GM04504 (cell line): ENCODE measurements at places on chromosomes 5 and 9.

GRCh38 chr9:100573655-100574260 lies 4.1 kb upstream of the CAVIN4 start:
- no peak for DNase-seq

GRCh38 chr9:21968331-21969010 lies 25.7 kb downstream of the CDKN2A start:
- no peak for DNase-seq

DNA sequence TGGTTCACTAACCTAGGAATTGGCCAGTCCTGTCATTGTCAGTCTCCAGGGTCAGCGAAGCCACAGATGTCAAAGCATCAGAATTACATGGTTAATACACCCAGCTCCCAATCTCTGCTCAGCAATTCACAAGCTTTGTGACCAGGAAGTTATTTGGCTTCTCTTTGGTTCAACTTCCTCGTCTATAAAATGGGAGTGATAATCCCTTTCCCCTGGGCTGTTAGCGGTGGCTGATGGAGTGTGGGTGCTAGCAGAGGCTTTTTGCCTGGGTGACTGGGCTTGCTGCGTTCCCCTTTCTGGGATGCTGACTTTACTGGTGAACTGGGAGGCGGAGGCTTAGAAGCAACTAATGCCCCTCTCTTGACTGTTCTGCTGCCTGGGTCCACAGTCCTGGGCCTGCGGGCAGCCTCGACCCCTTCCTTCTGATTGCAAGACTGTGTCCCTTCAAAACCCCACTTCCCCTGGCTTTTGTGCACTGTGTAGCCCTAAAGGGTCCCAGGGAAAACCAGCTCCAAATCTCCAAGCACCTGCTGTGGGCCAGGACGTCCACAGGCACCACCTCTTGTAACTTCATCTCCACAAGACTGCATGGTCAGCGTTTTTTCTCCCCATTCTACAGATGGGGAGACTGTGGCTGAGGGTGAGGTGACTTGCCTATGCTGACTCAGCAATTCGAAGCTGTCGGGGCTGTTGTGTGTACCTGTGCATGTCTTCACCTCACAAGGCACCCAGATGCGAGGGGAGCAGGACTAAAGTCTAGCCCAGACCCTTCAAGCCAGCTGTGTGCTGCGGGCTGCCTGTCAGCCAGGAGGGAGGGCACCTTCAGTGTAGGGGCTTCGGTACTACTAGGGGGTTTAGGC lies 45.2 kb upstream of the NEURL1B start:
- DNase-seq, result no peak

DNA sequence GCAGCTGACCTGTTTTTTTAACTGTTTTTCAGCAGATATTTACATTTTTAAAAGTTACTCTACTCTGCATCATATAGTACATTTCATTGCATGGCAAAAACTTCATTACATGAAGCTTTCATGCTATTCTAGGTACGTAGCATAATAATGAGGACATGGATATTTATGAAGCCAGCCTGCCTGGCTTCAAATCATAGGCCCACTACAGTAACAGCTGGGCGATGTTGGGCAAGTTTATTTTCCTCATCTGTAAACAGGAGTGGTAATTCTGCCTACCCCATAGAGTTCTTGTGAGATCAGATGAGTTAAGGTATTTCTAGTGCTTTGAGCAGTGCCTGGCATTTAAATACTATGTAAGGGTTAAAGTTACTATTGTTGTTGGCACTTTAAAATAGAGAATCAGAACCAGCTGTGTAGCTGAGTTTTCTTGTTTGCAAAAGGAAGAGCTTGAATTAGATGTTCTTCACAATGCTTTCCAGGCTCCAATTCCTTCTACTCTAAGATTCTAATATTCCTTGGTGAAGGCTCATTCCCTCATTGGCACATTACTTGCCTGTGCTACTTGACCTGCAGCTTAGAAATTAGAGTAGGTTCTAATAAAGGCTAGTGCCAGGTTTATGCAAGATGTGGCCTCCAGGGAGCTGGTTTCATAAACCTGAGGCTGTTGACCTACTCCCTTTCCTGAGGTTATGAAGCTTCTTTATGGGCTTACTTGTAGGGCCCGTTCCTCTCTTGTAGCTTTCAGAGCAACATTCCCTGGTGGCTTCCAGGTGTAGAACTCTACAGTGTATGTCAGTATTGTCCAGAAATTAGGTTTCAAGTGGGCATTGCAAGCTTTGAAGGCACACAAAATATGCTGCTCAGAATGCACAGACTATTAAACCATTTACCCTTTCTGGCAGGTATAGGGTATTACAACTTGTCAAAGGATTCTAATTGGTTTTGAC lies 14.5 kb downstream of the ANP32B start:
- DNase-seq, result no peak

DNA sequence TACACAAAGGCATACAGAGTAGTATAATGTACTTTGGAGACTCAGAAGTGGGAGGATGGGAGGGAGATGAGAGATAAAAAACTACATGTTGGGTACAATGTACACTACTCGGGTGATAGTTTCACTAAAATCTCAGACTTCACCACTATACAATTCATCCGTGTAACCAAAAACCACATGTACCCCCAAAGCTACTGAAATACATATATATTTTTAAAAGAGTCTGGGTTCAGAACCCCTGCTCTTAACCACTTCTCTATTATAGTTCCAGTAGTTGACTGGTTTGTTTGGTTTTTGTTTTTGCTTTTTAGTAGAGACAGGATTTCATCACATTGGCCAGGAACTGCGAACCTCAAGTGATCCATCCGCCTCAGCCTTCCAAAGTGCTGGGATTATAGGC lies 22.6 kb downstream of the SGTB start:
- no peak for DNase-seq

- DNase-seq, result no peak
These were observed 453 bp upstream of the DOK3 start for GRCh38 chr5:177509991-177510566.

- DNase-seq, result no peak
These were observed 353.7 kb downstream of the CSNK1G3 start for GRCh38 chr5:123865641-123866040.

GRCh38 chr5:135977375-135977928 lies 22.7 kb upstream of the LECT2 start:
- DNase-seq, result no peak

- no peak for DNase-seq
These were observed 141.4 kb downstream of the CCDC192 start for GRCh38 chr5:127844581-127845021.

GRCh38 chr5:59107692-59108091 lies 524.8 kb downstream of the RAB3C start:
- no peak for DNase-seq

DNA sequence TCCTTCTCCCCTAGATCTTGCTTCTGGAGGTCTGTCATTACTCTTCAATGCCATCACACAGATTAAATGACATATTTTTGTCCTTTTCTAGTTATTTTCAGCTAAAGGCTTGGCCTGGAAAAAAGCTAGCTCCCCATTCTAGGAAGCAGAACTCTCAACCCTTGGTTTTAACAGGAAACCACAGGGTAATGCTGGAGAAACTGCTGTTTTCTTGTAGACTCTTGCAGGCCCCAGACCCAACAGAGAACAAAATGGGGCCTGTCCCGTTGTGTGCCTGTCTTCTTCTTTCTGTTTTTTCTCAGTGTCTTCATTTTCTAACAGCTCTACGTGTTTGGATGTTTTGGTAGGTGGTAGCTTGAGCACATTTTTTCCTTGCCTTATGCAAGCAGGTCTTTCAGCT lies 21.5 kb downstream of the DCANP1 start:
- no peak for DNase-seq

- no peak for DNase-seq
These were observed 196.6 kb downstream of the PAPPA start for GRCh38 chr9:116350213-116350612.

- no peak for DNase-seq
These were observed 24.2 kb downstream of the POU5F2 start for GRCh38 chr5:93717162-93717561.

DNA sequence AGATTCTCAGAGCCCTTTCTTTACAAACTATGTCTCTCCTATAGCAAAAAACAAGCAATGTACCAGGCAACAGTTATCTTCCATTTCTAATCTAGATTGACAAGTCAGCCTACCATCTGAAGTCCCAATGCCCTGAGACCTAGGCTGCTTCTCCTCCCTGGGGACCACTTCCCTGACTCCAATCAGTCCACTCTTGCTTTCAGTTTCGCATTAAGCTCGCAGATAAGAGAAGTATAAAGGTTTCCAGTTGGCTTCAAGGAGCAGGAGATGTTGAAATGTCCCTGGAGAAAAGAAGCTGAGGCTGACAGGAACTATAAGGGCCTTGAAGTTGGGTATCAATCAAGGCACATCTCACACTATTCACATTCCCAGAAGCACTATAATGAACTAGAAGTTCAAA lies 32.3 kb downstream of the ERP44 start:
- no peak for DNase-seq

DNA sequence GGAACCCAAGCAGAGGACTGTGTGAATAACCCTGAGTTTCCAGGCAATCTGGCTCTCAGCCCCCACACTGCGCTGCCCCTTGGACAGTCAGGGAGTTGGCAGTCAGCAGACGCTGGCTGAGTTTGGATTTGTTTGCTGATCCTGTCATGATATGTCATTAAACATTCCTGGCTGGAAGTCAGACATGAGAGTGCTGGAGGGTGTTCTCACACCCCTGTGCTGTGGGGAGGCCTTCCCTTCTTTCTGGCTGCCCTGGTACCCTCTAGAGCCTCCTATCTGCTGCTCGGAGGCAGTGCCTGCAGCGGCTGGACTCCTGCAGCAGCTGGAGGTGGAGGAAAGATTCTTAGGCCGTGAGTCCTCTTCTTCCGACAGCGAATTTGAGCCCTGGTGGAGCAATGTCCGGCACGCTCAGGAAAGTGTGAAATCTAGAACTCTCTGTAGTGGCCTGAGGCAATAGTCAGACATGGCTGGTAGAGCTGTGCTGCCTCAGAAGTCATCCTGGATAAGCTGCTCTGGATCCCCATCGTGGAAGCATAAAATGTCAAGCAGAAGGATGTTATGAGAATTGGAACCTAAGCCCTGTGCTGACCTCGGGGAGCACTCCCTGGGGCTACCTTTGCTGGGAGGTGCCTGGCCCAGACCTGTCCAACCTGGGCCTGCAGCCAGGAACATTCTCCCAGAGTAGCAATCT lies 72.0 kb downstream of the PDE8B start:
- peak; percentile 86 for DNase-seq
